CMK (cell line): ENCODE measurements at places on chromosomes 13 and 19.

GRCh38 chr13:24056616-24057137 is 103.8 kb upstream of the SPATA13 start:
- peak; percentile 38 for DNase-seq

- DNase-seq: no peak
Measured at GRCh38 chr13:112450904-112451240, 74.7 kb downstream of the SPACA7 start.

GRCh38 chr19:10583036-10583776 is 3.9 kb downstream of the AP1M2 start:
- no peak for DNase-seq

GRCh38 chr19:37907735-37908455 is 887 bp downstream of the SIPA1L3 start:
- DNase-seq: no peak

DNA sequence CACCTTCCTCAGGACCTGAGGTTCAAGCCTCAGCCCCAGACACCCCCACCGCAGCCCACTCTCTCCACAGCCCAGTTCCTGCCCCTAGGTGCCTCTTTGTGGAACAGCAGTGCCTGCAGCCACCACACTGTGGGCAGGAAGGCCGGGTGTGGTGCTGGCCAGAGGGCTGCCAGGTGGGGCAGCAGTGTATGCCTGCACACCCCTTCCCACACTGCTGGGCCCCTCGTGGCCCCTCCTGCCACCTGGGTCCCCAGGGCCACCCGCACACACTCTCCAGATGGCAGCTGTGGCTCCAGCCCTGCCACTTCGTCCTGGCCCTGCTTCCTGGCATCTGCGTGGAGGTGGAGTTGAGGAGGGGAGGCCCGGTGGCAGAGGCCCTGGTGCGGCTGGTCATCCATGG is 35.1 kb downstream of the HPN start:
- no peak for DNase-seq

DNA sequence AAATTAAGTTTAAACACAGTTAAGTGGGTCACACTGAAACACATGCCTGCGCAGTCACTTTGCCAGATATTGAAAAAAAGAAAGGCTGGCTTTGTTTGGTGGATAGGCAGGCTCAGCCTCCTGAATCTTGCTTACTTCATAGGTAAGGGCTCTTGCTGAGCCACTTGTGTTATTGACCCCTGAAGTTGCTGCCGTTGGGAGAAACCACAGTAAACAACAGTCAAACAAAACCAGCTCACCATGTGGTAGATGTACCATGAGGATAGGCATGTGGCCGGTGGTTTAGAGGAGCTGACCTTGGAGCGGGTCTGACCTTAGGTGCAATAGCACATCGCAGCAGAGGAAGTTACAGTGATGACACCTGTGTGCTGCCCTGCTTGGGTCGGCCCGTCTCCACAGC is 52.2 kb downstream of the SPATA13 start:
- DNase-seq: no peak

DNA sequence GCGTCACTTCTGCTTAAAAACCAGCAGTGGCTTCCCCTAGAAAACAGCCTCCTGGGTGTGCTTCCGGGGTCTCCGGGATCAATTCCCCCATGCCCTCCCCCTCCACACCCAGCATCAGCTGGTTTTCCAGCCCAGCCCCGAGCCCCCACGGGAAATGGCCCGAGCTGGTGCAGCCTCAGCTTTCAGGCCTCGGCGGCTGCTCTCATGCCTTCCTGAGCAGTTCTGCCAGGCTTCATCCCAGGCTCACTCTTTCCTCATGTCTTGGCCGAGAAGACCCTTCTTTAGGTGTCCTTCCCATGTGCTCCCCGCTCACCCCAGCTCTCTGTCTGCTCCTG is 103.1 kb upstream of the RNF113B start:
- DNase-seq: no peak

GRCh38 chr19:20371911-20372310 is 193.7 kb downstream of the ZNF737 start:
- peak; percentile 24 for DNase-seq

DNA sequence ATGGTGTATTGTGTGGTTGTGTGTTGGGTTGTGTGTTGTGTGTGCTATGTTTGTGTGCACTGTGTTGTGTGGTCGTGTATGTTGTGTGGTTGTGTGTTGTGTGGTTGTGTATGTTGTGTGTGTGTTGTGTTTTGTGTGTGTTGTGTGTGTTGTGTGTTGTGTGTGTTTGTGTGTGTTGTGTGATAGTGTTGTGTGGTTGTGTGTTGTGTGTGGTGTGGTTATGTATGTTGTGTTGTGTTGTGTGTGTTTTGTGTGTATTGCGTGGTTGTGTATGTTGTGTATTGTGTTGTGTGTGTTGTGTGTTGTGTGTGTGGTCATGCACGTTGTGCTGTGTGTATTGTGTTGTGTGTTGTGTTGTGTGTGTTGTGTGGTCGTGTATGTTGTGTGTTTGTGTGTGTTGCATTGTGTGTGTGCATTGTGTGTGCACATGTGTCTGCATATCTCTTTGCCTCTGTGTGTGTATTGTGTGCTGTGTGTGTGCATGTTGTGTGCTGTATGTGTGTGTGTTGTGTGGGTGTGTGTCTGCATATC is 2.9 kb downstream of the C3 start:
- DNase-seq: no peak

- DNase-seq: no peak
Measured at GRCh38 chr13:74246487-74246886, 112.3 kb upstream of the KLF12 start.

- DNase-seq: no peak
Measured at GRCh38 chr19:34336781-34337271, 28.2 kb upstream of the GPI start.

DNA sequence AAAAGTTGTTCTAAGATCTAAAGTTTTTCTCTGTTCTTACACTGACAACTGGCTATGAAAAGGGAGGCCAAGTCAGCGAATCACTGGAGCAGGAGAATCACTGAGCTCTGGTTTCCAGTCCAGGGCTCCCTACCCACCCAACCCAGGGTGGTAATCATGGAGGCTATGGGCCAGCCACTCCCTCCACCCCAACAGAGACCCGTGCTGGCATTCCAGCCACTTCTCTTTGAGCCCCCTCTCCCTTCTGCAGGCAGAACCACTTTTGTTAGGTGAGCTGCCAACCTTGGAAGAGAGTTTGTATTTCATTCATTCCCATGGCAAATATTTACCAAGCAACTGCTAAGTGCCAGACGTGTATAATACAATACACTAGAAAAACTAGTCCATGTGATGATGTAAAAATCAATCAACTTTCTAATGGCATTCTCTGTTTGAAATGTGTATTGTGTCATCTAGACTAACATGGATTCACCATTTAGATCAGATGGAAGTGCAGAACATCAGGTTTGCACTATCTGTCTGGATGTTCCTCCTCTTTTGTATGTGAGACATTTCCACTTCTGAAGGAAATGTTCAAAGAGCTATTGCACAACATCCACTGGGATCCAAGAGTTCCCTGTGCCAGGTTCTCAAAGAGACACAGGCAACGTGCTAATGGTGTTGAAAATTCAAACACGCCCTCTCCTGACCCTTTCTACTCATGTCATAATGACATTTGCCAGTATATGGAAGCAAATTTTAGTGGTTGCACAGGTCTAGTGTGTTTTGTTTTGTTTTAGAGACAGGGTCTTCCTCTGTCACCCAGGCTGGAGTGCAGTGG is 5.3 kb downstream of the MLNR start:
- no peak for DNase-seq

DNA sequence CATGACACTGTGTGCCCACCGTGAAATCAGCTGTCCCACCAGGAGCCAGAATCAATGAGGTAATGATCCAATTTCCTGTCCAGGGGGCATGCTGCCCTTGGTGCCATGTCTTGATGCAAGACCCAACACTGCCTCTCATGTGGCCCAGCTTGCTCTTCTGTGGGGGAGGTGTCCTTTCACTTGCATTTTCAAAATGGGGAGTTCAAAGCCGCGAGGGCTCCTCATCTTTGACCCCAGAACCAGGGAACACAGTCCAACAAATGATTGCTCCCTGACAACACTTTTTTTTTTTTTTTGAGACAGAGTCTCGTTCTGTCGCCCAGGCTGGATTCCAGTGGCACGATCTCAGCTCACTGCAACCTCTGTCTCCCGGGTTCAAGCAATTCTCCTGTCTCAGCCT is 64.1 kb downstream of the FGF9 start:
- no peak for DNase-seq

GRCh38 chr13:112809332-112810315 is 119.8 kb downstream of the ATP11A start:
- DNase-seq: no peak

- DNase-seq: no peak
Measured at GRCh38 chr19:3323026-3323425, 43.4 kb upstream of the NFIC start.

DNA sequence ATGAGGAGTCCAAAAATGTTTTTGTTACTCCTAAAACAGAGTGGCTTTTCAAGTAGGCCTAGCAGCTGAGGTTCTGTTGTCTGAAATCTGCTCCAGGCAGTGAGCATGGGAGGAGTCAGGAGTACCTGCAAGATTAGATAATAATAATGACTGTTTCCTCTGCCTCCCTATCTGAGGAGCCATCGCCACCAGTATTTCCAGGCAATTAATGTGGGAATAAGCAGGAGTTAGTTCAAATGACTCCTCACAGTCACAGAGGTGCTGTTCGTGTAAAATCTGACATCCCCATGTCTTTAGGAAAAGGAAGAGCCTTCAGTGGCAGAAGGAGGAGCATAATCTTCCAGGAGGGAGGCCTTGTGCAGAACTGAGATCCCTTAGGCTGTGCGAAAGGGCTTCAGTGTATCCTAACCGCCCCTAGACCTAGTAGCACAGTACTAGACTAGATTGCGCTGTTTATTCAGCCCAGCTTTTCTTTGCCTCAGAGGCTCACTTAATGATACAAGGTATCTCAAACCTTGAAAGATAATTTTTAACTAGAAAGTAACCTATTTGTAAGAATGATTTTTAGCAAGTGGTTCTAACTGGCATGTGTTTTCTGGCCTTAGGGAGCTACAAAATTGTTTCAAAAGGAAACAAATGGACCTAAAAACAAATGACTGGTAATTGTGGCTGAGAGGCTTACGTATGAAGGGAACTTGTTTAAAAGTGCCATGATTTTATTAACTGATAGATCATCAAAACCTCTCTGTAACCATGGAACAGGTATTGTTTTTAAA is 49.0 kb downstream of the FREM2 start:
- no peak for DNase-seq

GRCh38 chr19:14478113-14478545 is 3.0 kb upstream of the PTGER1 start:
- DNase-seq: no peak

- no peak for DNase-seq
Measured at GRCh38 chr19:3387645-3388589, 21.5 kb downstream of the NFIC start.

GRCh38 chr13:33031277-33031676 is 15.1 kb downstream of the KL start:
- DNase-seq: no peak

GRCh38 chr19:32068793-32069192 is 276.6 kb upstream of the ZNF507 start:
- no peak for DNase-seq

DNA sequence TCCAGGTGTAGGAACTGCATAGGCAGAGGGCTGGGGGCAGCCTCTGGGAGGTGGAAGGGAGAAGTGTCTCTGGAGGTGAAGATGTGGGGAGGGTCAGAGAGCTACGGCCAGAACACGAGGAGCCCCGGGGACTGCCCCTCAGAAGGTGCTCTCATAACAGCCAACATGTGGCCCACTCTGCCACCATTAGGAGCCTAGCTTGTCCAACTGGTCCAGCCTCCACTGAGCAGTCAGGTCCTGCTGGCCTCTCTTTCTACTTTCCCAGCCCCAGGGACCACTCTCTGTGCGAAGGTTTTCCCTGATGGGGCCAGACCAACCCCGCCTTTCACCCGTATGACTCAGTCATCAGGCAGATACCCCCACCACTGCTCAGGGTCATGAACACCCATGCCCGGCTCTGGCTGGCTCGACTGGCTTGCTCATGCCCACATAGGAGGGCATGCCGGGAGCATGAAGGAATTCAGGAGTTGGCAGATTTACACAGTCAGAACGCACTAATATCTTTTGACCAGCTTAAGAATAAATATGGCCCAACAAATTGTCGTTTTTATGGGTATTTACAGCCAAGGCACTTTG is 37.5 kb upstream of the C19orf12 start:
- no peak for DNase-seq

DNA sequence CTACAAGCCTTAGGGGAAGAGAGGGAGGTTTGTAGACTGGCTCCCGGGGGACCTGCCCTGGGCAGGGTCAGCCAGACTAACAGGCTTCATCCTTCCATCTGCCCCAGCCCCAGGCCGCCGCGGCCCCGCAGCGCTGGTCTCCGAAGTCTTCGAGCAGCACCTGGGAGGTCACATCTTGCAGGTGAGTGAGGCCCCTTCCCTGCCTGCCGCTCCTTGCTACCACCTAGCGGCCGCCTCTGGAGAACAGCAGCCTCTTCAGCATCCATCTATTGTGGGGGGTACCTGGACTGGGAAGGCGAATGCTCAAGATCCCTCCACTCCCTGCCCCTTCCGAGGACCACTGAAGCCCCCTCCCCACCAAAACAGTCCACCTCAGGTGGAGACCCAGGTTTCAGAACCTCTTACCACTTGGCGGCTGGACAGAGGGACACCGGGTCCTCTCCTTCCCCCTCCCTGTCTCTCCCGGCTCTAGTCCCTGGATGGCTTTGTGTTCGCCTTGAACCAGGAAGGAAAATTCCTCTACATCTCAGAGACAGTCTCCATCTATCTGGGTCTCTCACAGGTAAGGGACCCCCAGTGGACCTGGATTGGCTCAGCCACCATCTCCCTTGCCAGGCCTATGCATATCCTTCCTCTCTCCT is 12.7 kb downstream of the NPAS1 start:
- no peak for DNase-seq

- DNase-seq: no peak
Measured at GRCh38 chr13:106110241-106110855, 425.1 kb downstream of the EFNB2 start.

DNA sequence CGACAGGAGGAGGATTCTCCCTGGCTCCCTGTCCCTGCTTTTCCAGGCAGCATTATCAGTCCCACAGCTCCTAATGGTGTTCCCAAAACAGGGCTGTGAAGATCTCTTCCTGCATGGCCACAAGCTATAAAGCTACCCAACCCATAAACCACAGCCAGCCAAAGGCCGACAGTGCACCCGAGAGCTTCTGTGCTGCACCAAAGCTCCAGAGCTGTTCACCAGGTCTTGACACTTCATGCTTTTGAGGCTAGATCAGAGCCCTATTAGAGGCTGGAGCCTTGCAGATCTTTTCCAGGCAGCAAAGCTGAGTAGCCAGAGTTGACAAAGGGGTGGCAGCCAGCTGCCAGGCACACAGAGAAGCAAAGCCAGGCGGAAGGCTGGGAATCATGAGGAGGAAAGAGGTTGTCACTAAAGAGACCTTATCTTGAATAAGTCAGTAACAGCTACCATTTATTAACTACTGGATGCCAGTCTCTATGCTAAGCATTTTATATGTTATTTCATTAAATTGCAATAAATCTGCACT is 180.4 kb downstream of the KATNAL1 start:
- DNase-seq: no peak
